ENCODE measurements at places on chromosomes 5 and 9.

GRCh38 chr9:90903766-90904424, 102.3 kb downstream of the SYK start:
- DNase-seq = no peak

- no peak for DNase-seq
Measured at GRCh38 chr9:69582018-69582417, 90.2 kb downstream of the APBA1 start.

DNA sequence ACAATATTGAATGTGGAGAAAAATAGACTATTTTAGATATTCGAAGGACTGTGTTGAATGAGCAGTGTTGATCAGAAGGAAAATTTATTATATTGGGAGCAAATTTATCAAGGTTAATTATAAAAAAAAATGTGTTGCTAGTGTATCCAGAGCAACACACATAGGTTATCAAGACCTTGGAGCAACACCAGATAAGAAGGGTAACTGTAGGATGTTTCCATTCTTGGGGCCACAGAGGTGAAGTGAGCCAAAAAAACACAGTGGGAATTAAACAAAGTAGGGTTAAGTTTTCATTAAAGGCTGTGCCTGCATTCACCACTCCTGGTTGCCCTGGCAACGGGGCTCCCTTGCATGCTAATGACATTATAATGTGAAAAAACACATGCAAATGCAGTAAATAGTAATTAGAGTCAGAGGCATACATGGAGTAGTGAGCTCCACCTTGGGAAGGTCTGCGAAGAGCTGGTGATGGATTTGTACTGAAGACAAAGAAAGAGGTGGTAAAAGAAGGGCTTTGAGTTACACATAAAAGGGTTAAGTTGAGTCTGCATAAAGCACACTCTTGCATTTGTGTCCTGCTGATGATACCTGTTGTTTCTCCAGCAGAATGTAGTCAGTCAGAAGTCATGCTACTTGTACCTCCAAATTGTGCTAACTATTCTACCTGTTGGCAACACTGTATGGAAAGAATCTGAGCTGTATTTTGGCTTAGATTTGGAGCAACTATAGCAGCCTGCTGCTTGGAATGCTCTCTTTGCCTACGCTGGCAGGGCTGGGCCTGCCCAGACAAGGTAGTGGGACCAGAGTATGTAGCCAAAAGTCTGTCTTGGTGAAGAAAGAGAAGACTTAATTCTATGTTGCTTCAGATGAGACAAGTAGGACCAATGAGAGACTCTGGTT, 59.6 kb downstream of the ATG10 start:
- no peak for DNase-seq

DNA sequence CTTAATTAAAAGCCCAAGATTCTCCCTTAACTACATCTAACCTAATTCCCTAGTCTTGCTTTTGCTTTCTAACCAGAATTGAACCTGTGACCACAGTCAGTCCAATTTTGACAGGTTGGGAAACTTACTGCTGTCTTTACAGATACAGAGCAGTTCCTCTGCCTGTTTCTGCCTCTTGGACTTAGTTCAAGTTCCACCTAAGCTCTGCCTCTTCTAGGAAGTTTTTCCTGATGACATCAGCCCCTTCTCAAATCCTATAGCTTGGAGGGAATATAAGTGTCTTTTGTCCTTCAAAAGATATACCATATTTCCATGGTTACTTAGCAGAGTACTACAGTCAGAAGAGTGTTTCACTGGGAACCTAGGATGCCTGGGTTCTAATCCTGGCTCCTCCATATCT, 31.7 kb downstream of the BRINP1 start:
- DNase-seq = no peak

GRCh38 chr5:117761186-117761585, 1186.6 kb upstream of the SEMA6A start:
- DNase-seq = no peak

DNA sequence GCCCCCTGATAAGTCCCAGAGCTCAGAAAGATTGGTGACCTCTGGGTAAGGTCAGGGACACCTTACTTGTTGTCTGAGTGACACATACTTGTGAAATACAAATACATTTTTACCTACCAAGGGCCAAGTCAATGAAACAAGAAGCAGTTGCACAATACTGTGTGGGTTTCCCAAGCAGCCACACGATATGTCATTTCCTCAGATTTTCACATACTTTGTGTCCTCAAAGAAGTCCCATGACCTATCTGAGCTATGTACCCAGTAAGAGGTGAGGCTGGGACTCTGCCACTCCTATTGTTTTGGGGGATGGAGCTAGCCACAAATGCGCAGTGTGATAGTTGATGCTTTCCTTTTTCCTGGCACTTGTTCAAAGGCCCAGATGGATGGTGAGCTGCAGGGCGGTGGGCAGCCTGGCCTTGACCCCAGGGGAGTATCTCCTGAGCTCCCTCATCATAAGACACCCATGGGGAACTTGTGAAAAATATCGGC, 4.8 kb upstream of the SLC25A51 start:
- DNase-seq = no peak

DNA sequence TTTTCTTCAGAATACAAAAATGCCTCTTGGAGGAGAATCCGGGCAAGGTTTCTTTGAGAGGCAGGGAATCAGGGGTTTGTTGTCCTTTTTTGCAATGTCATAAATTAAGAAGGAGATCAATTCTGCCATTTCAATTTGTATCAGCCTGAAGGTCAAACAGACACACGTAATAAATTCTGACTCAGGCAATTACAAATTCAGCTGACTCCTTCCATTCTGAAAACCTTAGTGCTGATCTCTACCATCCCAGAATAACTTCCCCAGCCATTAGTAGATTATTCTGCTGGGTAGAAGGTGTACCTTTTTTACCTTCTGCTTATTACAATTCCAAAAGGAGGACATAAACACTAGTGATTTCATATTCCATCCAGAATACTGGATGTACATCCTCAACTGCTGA, 516.6 kb downstream of the AGTPBP1 start:
- no peak for DNase-seq

GRCh38 chr9:23659346-23660006, 166.6 kb downstream of the ELAVL2 start:
- DNase-seq = no peak

DNA sequence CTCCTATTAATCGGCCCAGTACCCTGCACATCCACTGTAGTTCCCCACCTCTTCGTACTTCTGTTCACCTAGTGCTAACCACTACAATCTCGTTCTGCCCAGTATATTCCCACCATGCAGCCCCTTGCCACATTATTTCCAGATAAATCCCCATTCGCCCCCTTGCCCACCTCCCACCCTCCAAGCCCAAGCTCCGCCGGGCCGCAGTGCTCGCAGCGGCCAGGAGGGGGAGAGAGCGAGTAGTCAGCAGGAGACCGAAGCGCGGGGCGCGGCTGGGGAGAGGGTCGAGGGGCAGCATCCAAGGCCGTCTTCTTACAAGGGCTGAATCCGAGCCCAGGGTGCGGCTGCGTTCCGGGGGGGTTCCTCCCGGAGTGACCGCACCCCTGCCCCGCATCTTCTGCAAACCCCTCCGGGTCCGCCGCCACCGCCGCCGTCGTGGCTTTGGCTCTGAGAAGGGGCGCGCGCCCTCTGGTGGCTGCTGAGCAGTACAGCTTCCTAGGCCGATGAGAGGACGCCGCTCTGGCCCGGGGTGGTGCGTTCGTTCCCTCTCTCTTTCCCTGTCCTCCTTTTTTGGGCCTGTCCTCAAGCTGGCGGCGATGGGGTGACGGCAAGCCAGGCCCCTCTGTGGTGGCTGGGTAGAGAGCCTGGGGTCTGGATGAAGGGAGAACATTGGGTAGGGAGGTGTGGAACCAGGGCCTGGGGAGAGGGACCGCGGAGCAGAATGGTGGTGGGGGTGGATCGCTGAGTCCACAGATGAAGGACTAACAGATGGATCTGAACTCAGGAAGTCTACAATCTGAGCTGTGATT, 30.0 kb upstream of the PSD2 start:
- no peak for DNase-seq

- no peak for DNase-seq
Measured at GRCh38 chr9:14321517-14322130, 7.7 kb upstream of the NFIB start.

DNA sequence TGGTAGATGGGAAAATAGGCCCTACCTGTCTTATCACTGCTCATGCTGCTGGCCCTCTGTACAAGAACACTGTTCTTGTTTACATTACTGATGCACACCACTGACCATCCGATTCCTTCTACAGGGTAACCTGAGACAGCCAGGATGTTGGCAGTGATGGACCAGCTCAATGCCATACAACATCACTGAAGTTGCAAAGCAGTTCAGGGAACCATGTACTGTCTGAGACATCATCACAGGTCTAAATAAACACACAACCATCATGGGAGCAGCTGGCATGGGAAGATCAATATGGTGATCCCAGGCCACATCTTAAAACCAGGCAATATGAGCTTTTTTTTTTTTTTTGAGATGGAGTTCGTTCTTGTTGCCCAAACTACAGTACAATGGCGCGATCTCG, 59.0 kb downstream of the IARS1 start:
- no peak for DNase-seq

DNA sequence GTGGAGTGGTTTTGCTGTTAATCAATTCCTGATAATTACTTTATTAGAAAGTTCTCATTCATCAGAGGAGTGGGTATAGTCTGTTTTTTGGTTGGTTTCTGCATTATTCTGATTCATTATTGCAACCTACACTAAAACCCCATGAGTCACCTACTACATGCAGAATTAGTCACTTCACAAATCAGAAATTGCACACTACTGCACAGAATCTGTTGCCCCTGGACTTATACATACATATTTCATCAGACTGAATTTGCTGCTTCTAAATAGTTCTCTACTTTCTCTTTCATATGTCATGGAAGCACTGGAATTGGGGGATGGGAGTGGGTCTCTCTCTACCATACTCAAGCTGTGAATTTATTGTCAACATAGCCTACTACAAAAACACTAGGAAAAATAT, 585.1 kb downstream of the DNAH5 start:
- DNase-seq = no peak

- DNase-seq = no peak
Measured at GRCh38 chr9:106233116-106233515, 538.8 kb downstream of the TMEM38B start.

GRCh38 chr9:20837166-20837565, 153.1 kb downstream of the FOCAD start:
- DNase-seq = no peak

DNA sequence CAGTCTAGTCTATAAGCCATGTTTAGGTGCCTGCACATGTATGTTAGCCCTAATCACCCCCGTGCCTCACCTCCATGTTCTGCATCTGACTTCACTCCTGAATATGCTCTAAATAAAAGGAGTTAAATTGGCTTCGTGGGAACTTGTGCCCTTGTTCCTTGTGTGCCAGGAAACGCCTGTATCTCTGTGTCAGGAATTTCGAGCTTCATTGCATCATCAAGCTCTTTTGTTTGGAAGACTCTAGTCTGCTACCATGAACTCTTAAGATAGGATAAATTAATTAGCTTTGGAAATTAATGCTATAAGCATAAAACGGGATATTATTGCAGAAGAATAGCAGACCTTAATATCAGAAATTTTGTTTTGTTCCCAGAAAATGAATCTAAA, 99.2 kb downstream of the ADCY2 start:
- DNase-seq = no peak

DNA sequence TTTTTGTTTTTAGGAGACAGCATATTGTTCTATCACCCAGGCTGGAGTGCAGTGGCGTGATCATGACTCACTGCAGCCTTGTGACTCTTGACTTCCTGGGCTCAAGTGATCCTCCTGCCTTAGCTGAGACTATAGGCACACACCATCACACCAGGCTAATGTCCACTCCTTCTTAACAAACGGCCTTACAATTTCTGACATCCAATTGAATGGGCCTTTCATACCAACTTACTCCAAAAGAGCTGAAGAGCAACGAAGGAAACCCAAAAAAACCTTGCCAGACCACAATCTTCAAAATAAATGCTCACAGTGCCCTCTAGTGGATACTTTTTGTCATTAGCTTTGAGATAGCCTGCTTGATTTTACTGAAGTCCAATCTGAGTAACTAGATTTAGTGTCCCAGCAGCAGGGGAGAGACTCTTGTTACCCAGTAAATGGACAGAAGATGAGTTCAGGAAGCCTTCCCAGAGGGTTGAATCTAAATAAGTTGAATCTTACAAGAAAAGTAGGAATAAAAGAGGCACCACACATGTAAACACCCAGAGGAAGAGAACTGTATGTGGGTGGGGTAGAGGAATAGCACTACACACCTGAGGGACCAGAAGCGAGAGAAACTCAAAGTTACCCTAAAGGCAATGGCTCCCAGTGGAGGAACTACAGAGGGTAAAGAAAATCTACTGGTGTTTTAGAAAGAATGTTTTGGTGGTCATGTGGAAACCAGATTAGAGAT, 9.3 kb downstream of the ZNF622 start:
- DNase-seq = peak; percentile 78

GRCh38 chr5:173981185-173981761, 7.7 kb upstream of the C5orf47 start:
- DNase-seq = no peak

DNA sequence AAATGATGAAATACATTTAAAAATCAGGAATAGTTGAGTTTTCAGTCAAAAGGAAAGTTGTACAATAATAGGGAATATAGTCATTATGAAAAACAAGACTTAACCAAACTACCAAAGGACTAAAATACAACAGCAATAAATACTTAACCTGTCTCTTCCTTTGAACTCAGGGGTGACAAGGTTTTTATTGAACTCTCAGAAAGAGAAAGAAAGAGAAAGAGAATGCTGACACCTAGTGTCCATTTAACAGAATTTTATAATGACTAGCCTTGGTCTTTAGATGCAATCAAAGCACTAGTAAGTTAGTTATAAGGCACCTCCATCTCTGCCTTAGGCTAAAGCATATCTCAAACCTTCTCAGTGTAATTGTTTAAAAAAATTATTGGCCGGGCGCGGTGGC, 47.5 kb downstream of the UIMC1 start:
- peak; percentile 20 for DNase-seq

DNA sequence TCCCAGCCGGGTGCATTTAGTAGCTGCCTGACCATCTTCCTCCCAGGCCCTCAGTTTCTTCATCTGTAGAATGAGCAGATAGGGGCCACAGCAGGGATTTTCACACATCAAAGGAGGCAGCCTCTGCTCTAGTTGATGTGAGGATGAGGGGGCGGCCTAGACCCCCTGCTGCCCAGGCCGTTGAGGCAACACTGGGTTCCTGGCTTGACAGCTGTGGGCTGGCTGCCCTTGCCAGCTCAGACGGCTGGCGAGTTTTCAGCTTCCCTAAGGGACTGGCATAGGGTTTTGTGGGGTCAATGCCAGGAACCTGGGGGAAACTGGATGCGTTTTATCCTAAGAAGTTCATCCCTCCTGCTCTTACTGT, 49.6 kb downstream of the NDST1 start:
- no peak for DNase-seq

DNA sequence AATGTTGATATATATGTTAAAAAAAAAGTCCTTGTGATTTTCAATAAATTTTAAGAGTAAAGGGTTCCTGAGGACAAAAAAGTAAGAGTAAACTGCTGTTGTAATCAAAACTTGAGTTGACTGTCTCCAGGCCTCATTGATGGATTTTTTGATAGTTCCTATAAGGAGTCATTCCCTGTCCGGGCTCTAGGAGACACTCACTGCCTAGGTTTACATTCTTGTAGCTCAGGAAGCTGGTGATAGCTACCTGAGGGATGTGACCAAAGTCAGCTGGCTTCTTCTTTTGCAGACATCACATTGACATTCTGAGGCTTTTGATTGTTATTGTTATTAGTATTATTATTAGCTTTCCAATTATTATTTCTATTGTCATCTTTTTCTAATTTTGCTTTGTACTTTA, 116.5 kb upstream of the FBXL7 start:
- DNase-seq = no peak

GRCh38 chr5:111411301-111411700, 101.0 kb downstream of the STARD4 start:
- DNase-seq = no peak

GRCh38 chr9:107874137-107874536, 384.6 kb upstream of the KLF4 start:
- no peak for DNase-seq

- no peak for DNase-seq
Measured at GRCh38 chr5:114206640-114207039, 155.2 kb upstream of the KCNN2 start.

All from SK-N-MC (cell line).